Right lobe of liver (tissue), 6 donors: ENCODE measurements at places on chromosomes 2 and 18. TPM values are rescaled to one million over a fixed set of nuclear protein-coding genes. Genes with fewer than 3 reads are reported as not detected.

KIF1A gene
- total RNA-seq, result 0.83 TPM

GRCh38 chr2:113181258-113182051 is 7.7 kb downstream of the PSD4 start:
- H3K36me3 ChIP-seq, result no peaks in the 10 kb centered on the region
- no peak for DNase-seq
- no peak overlapping the region for H3K4me3 ChIP-seq
- no peaks in the 10 kb centered on the region for H3K27me3 ChIP-seq
- peak overlapping the region; percentile 70 for H3K27ac ChIP-seq

DNA sequence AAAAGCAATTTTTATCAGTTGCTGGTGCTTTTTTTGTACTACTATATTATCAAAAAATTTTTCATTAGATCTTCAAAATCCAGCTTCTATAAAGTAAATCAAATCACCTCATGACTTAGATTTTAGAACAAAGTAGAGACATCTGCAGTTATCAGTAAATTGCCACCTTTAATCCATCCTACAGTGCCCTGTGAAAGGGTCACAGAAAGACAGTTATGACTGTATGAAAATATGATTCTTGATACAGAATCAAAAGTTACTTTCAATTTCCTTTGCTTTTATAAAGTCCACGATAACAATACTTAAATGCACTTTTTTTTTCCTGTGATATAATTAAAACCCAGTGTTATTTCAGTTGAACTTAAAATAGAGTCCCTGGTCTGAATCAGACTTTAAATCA is 61.4 kb downstream of the PRPF40A start:
- no peak overlapping the region for H3K4me3 ChIP-seq
- H3K4me1 ChIP-seq, result no peaks in the 10 kb centered on the region
- no peaks in the 10 kb centered on the region for H3K27me3 ChIP-seq
- DNase-seq, result no peak

DNA sequence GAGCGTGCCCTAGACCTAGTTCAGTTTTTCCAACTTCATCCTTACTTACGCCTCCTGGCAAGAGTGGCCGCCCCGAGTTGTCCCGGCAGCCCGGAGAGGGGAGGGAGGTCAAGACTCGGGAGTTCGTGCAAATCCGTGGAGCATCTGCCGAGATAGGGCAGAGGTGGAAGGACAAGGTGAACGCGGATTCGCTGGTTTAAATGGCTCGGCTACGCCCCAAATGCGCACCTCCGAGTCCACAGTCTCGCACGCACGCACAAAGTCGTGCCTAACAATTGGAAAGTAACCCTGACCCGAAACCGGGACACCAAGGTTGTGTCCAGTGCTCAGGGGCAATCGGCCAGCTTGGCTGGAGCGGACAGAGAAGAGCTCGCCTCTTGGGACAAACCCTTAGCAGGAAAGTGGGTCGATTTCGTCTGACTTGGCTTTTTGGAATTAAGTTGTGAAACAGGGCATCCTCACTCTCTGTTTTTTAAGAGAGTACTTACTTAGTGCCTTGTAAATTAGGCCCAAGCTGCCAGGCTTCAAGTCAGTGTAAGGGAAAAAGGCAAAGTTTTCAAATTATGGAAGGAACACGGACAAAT is 726 bp upstream of the SS18 start:
- H3K27me3 ChIP-seq, result no peaks in the 10 kb centered on the region
- H3K36me3 ChIP-seq, result no peaks in the 10 kb centered on the region
- peak overlapping the region; percentile 93 for H3K27ac ChIP-seq
- peak overlapping the region; percentile 68 for H3K4me3 ChIP-seq
- peaks cover 12% of the 10 kb centered on the region for H3K4me1 ChIP-seq

- no peaks in the 10 kb centered on the region for H3K4me1 ChIP-seq
- H3K36me3 ChIP-seq, result no peaks in the 10 kb centered on the region
- DNase-seq, result no peak
- no peak overlapping the region for H3K4me3 ChIP-seq
- no peak overlapping the region for H3K27ac ChIP-seq
Measured at GRCh38 chr2:39968037-39968436, 189.0 kb upstream of the THUMPD2 start.
